ENCODE measurements at places on chromosomes 3 and 15.

DNA sequence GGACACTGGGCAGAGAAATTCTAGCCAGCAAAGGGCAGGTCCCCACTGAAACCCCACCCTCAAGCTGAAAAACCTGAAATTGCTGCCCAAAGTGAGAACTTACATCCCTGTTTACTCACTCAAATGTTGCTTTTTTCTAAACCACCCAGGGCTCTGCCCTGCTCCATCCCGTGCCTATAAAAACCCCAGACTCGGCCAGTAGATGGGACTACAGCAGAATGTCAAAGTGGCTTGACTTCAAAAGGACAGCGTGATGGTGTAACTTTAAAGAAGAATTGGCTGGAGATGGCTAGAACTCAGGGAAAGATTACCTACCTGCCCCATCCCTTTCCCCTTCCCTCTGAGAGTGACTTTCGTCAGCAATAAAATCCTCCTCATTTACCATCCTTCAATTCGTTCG lies 246.9 kb downstream of the PYDC2 start:
- no peak for DNase-seq

- DNase-seq: no peak
Measured at GRCh38 chr3:131403216-131403895, 21.8 kb downstream of the NUDT16 start.

DNA sequence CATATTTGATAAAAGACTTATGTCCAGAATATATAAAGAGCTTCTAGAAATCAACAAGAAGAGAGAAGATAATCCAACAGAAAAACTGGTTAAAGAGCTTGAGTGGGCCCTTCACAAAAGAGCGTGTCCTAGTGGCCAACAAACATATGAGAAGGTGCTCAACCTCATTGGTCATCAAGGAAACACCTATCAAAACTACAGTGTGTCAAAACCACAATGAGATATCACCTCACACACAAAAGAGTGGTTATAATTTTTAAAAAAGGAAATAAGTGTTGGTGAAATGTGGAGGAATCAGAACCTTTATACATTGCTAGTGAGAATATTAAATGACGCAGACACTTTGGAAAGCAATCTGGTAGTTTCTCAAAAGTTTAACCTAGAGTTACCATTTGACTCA lies 68.4 kb upstream of the KLF13 start:
- DNase-seq: no peak

- DNase-seq: no peak
Measured at GRCh38 chr15:91408476-91409076, 308.5 kb downstream of the SV2B start.
